ENCODE measurements at places on chromosomes 7 and 10.

DNA sequence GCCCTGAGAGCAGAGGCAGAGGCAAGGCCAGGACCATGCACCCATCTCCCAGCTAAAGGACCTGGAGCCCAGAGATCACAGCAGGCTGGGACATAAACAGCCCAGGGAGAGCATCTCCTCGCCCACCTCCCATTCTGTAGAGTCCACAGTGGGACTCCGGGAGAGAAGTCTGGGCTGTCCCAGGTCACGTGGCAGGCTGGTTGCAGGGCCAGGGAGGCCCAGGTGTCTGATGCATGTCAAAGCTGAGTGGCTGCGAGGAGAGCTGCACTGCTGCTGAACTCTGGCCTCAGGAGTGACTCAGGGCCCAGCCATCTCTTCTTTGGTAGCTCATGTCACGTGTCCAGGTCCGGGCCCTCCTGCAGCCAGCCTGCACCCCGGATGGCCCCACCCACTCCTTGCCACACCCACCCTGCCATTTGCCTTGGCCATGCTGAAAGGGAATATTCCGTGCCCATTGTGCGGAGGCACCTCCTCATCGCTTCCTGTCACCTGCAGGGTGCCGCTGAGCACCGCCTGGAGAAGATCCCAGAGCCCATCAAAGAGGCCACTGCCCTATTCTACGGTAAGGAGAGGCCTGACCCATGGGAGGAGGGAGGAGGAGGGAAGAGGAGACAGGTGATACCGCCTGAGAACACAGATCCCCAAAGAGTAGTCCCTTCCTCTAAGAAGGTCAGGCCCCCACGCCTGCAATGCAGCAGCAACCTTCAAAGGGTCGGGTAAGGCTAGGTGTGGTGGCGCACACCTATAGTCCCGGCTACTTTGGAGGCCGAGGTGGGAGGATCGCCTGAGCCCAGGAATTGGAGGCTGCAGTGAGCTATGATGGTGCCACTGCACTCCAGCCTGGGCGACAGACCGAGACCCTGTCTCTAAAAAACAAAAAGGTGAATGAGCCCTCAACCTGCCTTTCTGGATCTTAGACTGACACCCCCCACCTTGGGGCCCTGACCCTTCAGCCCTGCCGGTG lies 12.6 kb upstream of the SH2B2 start:
- DNase-seq = no peak

DNA sequence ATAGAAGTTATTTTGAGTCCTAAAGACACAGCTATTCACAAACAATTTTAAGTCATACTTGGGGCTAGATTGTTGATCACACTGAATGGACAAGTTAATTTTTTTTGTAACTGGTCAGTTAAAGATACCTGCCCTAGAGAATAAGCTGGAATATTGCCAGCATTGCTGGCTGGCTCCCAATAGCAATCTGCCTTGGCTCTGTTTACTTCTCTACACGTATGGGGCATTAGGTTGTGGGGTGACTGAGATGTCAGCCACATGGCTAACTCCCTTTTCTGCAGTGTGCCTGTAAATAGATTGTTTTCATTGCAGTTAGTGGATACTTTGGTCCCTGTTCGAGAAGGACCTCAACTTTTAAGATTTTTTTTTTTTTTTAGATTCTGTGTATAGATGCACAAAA lies 128.2 kb downstream of the SEMA3E start:
- DNase-seq = no peak

DNA sequence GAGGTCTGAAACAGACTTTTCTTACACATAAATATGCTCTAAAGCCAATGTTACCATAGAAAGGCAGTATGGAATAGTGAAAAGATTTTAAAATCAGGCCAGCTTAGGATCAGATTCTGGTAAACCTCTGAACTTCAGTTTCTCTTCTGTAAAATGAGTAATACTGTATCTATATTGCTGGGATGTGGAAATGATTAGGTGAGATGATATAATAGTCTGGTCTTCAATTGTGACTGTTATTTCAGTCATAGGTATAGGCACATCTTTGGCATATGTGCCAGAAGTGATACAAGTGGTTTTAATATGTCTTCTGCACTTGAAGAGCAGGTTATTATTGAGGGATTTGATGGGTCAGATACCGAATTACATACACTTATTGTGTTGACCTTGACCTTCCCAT lies 7.2 kb downstream of the ZNF277 start:
- DNase-seq = no peak

DNA sequence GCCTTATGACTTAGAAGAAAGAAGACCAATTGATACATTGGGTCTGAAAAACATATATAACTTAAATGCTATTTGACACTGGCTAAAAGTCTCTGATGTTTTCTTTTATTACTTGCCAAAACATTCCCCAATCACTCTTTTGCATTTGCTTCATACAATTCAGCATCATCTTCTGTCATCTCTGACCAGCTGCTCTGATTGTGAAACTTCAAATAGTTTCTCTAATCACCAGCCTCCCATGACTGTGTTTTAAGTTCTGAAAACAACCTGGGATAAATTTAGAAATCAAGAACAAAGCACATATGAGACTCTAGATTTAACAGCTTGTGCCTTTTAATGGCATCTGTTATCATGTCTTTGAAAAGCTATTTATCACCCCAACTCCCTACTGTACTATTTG lies 208.4 kb upstream of the KCND2 start:
- no peak for DNase-seq

DNA sequence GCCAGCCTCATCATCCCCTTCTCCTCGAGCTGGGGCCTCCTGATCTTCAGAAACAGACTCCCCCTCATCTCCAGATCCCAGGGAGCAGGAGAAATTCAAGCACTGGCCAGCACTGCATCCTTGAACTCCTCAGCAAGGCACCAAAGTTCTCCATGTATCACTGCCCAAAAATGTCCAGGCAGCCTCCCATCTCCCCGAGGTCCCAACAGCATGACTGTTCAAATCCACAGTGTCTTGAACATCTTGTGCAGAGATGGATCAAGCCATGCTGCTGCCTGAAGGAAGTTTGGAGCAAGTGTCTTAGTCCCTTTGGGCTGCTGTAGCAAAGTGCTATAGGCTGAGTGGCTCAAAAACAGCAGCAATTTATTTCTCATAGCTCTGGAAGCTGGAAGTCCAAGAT lies 115.5 kb upstream of the GALNT17 start:
- no peak for DNase-seq

DNA sequence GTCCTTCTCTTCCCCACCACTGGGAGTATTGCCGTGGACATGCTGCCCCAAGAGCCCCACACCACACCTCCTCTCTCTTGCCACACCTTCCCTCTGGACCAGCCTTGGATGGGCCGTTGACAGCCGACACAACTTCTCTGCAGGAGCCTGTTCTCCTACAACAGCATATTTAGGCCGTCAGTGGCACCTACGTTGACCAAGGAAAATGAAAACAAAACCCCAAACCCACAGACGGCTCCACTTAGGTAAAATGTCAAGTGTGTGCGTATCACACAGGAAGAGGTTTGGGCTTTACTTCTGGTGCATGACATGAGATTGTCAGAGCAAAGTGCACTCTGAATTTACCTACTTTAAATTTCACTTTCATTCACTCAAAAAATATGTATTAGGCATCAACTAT lies 246.6 kb downstream of the ZMYND11 start:
- DNase-seq = no peak

GRCh38 chr7:41374150-41374848 lies 328.6 kb downstream of the INHBA start:
- no peak for DNase-seq

DNA sequence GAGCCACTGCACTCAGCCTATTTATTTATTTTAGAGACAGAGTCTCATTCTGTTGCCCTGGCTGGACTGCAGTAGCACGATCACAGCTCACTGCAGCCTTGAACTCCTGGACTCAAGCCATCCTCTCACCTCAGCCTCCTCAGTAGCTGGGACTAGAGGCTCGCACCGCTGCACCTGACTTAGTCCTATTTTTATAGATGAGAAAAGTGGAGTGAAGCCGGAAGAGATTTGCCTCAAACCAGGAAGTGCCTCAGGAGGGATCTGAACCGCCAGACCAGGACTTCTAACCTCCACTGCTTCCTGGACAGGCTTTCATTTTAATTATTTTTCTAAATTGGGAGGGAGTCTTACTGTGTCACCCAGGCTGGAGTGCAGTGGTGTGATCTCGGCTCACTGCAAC lies 17.5 kb upstream of the CLIP2 start:
- no peak for DNase-seq

GRCh38 chr10:27621461-27621860 lies 117.4 kb downstream of the RAB18 start:
- no peak for DNase-seq

DNA sequence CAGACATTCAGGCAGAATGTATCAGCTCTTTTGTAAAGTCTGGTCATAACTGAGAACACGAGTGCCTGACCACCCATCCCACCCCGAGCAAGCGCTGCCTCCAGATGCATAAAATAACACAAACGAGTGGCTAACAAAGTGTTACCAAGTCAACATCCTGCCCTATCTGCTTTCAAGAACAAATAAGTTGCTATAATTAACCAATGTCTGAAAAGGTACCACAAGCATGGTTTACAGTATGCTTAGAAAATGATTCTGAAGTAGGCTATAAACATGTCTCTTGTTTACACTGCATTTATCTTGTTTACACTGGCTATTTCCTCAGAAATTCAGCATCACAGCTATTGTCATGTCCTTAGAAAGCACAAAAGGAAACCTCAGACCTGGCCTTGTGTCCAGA lies 49.5 kb downstream of the PIK3AP1 start:
- no peak for DNase-seq

GRCh38 chr10:63227207-63227895 lies 94.2 kb downstream of the NRBF2 start:
- DNase-seq = no peak

DNA sequence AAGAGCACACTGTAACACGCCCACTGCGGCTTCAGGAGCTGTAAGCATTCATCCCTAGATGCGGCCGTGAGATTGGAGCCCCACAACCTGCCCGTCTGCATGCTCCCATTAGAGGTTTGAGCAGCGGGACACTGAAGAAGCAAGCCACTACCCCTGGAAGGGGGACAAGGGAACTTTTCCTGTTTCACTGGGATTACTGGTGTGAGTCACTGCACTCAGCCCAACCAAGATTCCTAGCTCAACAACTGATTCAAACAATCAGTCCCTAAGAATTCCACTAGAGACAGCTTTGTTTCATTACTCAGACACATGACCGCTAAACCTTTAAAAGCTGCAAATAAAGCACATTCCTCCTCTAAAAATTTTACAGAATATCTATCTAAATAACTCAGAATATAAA lies 69.8 kb downstream of the ORC5 start:
- no peak for DNase-seq

- no peak for DNase-seq
These were observed 8.3 kb downstream of the VSTM2A start for GRCh38 chr7:54550471-54550870.

DNA sequence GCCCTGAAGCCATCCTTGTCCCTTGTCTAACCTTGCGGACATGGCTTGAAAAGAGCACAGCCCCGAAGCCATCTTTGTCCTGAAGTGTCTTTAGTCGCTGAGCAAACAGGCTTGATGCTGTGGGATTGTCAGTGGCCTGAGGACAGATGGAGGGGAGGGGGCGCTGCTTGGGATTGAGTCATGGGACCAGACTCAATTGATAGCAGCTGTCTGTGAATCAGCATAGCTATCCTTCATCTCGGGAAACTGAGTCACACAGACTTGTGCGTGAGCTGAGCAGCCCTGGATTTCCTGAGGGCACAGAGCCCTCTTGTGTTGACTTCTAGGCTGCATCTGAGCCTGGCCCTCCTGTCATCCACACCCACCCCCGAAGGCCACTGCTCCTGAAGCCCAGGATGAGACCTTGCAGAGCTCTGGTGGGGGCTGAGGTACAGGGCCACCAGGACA lies 14.4 kb downstream of the MYO1G start:
- no peak for DNase-seq

DNA sequence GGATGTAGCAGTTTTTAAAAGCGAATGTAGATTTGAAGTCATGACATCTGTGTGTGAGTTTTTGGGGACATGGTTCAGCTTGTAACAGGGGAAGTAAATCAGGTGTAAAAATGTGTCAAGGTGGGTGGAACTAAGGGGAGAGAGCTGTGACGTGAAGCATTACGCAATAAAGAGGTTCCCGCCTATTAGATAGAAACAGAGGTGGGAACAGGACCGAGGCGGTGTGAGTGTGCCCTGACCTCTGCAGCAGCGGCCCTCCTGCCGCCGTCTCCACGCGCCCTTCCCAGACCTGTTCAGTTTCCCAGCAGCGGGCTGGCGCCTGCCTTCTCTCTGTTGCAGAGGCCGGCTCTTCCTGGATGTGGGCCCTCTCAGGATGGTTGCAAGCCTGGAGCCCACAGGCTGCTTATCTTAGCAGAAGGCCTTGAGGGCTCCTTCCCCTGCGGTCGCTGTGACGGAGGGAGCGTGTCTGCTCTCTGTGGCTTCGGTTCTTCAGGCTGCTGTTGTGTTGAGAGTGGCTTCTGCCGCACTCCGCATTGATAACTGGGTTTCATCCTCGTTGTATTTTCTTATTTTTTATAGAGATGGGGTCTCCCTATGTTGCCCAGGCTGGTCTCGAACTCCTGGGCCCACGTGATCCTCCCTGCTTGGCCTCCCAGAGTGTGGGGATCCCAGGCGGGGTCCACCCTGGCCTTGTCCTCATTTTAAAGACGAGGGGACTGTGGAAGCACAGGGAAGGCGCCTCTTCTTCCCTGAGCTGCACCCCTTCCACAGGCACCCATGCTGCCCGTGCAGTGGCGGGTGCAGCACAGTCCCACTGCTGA lies 65.0 kb downstream of the DNAJB6 start:
- DNase-seq = no peak

DNA sequence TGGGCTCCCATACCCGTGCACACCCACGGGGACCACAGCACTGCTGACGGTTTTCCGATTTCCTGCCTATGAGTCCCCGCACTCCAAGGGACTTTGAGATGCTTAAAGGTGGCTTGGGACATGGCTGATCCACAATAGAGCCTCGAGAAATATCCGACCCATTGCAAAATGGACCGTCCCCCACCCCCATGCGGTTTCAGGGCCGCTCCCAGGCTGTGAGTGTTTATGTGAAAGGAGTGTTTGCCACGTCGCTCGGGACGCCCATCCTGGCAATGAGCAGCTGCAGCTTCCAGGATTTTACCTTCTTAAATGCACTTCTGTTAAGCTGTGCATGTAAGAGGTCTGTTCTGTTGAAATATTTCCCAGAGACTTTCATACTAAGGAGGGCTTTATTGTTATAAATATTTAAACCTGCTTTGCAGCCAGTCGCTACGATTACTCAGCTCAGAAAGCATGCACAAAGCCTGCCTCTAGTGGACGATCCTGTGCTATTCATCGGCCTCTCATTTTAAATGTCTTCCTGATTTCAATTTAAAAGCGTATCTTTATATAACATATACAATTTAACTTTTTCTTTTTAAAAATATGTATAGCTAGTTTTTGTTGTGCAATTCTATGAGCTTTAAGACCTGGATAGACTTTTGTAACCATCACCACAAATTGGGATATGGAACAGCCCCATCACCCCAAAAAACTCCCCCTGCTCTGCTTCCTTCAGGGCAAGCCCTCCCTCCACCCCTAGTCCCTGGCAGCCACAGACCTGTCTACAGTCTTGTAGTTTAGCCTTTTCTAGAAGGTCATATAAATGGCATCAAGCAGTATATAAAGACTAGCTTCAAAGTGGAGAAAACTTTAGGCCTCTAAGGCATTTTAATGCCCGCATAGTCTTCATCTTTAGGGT lies 418.3 kb downstream of the PAXIP1 start:
- DNase-seq = no peak

GRCh38 chr7:5774790-5775189 lies 6.7 kb downstream of the RNF216 start:
- DNase-seq = no peak

- DNase-seq = no peak
These were observed 190.0 kb downstream of the PLXNA4 start for GRCh38 chr7:132386201-132386681.

Data from renal cortex interstitium (tissue), 15 donors.